Erythroblast (primary cell): ENCODE measurements at places on chromosomes 7 and 10.

GRCh38 chr10:86363833-86364490 lies 2.6 kb downstream of the GRID1 start:
- DNase-seq: no peak

GRCh38 chr10:3271354-3272115 lies 99.0 kb upstream of the PITRM1 start:
- DNase-seq: no peak

DNA sequence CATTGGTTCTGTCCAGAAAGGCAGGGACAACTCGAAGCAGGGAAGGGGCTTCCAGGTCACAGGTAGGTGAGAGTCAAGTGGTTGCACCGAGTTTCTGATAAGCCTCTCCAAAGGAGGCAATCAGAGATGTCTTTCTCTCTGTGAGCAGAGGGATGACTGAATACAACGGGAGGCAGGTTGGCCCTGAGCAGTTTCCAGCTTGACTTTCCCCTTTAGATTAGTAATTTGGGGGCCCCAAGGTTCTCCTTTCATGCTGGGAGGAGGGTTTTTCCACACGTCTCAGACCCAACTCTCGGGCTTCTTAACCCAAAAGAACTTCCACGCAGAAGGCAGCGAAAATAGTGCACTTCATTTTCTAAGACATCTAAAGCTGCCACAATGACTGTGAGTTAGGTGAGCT lies 189.6 kb downstream of the MGMT start:
- DNase-seq: no peak

- DNase-seq: no peak
Measured at GRCh38 chr7:123535517-123535916, 1.1 kb upstream of the IQUB start.

GRCh38 chr7:35700865-35701264 lies 5.9 kb upstream of the HERPUD2 start:
- no peak for DNase-seq

- DNase-seq: peak; percentile 81
Measured at GRCh38 chr7:143380646-143381426, at the start of gene ZYX. Gene ZYX (plus strand): TSS chr7:143381345. CDS start chr7:143381572, 227 bp downstream.

DNA sequence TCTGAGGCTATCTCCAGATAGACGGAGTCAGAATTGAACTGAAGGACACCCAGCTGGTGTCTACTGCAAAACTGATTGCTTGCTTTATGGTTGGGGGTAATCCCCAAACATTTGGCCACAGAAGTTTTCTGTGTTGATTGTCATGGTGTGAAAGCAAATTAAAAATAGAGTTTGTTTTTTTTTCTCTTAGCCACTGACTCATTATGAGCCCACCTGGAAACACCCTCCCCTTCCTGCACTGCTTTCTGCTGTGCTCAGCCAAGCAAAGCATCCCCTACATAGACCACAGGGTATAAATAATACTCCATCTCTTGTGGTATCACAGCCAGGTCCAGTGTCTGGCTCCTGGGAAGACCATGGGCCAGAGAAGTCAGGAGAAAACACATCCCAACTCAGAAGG lies 6.5 kb upstream of the VWC2 start:
- DNase-seq: no peak

- DNase-seq: no peak
Measured at GRCh38 chr10:92868557-92868956, 20.2 kb downstream of the EXOC6 start.

DNA sequence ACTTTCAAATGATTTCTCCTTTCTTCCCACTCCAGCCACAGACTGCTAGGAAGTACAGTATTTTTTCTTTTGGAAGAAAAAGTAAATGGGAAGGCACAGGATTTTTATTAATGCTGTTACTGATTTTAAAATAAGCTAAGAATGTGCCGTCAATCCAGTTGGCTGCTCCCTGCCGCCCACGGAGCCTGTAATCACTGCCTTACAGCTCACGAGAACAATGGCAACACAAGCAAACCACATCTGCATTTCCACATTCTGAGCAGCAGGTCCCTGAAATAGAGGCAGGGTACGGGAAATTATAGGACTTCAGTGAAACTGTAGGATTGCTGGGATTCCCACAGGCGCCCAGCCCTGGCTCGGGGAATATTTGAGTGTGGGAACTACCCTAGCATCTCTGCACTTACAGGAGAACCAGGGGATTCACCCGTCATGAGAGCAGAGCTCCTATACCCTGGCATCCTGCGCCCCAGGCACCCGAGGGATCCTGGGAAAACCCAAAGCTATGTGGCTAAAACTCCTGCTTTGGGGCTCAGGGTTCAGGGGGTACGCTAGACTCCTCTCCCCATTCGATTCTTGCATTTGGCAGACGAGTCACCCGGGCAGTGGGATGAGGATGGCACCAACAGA lies 72.9 kb upstream of the TNS3 start:
- DNase-seq: no peak

DNA sequence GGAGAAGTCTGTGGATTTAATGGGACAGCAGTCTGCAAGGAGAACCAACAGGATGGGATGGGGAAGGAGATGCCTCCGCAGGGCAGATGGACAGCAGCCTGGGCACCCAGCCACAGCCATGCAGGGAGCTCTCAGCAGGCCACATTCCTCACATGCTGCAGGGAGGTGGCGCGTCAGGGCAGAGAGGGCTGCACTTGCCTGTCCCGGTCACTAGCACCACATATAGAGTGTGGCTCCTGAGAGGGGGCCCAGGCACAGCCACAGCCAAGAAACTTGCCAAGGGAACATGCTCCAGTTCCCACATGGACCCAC lies 86.8 kb upstream of the ZMIZ1 start:
- DNase-seq: no peak

DNA sequence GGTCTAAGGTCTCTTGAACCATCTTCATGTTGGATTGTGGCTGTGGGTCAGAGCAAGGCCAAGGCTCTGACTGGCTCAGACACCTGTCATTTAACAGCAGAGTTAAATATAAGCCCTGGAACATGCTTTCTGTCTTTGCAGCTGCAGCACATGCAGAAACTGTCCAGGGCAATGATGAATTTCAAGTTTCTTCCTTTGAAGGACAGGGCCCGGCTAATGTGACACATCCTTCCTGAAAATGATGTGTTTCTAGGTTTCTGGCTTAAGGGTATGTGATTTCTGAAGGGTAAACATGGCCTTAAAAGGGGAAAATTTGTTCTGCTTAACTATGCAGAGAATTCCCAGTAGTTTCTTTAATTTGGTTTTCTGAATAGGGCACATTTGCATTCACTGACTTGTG lies 34.0 kb upstream of the SLC35B4 start:
- no peak for DNase-seq

DNA sequence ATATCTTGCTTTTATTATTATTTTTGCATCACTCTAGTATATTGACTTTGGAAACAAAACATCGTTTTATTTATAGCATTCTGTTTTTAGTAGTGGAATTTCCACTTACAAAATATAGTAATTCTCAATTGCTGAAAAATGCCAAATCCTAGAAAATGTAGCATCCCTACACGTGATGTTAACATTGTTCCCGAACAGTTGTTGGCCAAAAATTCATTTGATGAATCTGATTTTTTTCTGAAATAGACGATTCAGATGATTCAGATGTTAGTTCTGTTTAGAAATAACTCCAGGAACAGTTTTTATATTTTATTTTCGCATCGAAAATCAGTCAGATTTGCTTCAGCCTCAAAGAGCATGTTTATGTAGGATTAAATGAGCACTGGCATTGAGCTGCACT lies 122.4 kb downstream of the GFRA1 start:
- no peak for DNase-seq

GRCh38 chr10:123529146-123529760 lies 136.9 kb upstream of the GPR26 start:
- DNase-seq: no peak

- DNase-seq: peak; percentile 85
Measured at GRCh38 chr7:92621026-92621540, 30.9 kb upstream of the FAM133B start.

DNA sequence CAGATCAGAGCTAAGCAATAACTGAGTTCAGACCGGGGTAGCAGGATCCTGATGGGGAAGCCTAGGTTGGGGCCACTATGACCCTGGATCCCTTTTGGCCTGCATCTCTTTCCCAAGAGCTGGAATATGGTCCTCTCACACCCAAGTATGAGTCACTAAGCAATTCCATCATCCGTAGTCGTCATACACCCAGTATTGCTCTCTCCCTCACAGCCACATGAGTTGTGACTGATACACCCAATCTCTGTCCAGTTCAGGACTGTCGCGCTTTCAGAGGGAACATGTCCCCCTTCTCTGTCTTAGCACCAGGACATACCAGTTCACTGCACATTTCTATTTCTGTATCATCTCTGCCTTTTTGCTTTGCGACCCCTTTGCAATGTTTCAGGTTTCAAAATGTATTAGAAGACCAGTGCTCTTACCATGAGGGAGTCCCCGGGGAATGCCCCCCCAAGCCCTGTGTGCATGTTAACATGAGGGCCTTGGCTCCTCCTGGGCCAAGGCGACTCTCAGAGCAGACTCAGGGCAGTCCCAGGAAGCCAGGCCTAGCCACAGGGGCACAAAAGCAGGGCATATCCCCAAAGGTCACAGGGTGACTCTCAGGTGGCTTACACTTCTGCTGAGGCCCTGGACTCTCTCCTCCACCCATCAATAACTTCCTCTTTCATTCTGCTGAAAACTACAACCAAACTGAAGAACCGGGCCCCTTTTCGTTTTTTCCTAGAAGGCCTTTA lies 75.3 kb upstream of the SAMD8 start:
- DNase-seq: no peak

DNA sequence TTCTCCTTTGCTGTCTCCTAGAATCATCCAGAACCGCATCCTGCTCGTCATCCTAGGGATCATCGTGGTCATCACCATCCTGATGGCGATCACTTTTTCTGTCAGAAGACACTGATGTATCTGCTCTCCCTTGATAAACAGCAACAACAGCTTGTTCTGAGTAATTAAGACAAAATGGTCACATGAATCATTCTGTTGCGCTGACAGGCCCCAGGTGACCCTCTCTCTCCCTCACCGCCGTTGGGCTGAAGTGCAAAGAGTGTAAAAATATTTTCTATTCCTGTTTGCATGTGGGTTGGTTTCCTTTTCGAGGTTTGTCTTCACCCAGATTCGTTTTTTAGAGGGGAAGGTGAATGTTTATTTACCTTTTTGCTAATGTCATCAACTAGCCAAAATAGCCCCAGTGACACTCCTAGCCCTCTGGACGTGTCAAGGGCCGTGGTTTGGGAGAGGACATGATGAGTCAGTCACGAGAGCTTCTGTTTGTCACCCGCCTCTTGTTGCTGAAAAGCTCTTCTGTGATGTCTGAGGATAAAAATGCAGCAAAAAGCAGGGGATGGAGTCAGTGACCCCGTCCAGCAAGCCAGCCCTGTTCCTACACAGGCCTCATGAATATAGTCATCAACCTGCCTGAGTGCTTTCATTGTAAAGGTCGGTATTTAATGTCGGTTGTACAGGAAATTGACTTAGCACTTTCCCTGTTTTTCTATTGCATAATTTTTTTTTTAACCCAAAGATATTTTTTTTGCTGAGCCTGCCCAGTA lies 134.6 kb upstream of the TCF7L2 start:
- no peak for DNase-seq

DNA sequence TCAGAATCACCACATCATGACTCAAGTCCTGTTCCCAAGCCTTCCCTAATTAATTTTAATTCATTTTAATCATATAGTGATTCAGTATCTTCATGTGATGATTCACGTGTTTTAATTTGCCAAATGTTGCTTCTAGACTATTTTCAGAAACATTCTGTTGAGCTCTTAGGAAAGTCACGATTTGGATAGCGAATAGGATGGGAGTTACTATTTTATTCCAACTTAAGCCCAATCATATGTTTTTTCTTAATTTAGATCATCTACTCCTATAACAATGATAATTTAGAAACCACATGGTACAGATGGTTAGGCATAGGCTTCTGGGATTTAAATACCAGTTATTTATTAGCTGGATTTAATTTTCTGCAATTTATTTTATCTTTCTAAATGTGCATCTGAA lies 49.1 kb downstream of the RAPGEF5 start:
- no peak for DNase-seq

DNA sequence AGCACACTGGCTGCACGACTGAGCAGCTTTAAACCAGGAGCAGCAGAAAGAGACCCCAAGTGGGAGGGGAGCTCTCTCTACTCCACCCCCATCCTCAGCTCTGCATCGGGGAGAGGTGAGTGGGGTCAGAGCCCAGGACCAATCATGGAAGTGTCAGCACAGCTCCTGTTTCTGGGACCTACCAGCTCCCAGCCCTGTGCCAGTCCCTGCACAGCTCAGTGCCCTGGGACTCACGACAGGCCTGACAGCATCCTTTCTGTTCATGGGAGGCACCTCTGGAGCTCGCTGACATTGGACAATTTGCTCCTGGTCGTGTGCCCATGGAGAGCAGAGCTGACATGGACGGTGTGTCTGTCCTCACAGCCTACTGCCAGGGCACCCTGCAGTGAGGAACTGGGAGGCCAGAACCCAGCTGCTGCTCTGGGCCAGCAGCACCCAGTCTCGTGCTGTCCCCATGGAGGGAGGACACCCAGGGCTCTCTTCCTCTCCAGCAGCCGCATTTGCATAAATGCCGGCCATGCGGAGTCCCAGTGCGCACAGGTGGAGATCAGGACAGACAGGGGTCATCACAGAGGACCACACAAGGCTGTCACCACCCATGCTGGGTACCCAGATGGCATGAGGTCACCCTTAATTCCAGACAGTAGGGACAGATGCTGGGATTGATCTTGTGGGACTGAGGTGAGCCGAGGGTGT lies 45.9 kb upstream of the MSMB start:
- DNase-seq: no peak

DNA sequence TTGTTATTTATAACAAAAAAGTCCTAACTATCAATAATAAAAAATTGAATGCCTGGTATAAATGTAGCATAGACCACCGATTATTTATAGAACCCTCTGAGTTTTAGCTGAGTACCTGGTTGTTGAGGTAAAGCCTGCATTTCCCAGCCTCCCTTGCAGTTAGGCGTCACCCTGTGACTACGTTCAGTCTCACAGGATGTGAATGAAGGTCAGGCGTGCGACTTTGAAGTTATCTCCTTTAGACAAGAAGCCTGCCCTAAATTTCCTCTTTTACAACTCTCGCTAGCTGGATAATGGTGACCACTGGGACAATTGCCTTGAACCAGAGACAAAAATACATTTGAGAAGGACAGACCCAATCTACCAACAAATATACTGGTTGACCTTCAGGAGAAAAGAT lies 67.5 kb upstream of the TES start:
- no peak for DNase-seq

DNA sequence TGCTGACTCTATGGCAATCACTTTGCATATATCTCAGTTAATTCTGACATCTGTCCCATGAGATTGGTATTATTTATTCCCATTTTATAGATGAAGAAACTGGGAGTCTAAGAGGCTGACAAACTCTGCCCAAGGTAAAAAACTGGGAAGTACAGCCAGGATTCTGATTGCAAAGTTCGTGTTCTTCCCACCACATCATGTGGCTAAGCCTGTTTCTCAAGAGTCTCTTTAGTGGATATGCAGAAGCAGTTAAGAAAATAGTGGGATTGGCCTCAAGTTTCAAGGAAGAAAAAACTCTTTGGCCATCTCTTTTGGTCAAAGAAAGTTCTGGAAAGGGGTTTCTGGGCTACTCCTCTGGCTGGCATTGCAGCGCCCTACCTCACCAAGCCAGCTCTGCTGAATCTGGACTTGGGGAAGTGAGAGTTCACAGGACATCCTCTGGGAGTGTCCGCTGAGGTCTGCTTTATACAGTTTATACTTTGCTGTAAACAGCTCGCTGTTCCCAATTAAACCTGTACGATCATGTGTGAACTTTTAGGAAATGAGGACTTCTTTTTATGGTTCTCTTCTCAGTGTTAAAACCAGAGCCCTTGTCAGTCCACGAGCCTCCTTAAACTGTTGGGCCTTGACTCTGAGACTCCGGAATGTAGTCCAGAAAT lies 12.2 kb upstream of the BMPR1A start:
- no peak for DNase-seq

GRCh38 chr10:12389154-12389734 lies 39.9 kb downstream of the CAMK1D start:
- peak; percentile 19 for DNase-seq
